ENCODE measurements at places on chromosomes 12 and 14. TPM values are rescaled to one million over a fixed set of nuclear protein-coding genes. Genes with fewer than 3 reads are reported as not detected.

Gene GEMIN2
- total RNA-seq = 11.6 TPM

Gene RASSF8
- total RNA-seq = 9.4 TPM

Gene TPH2
- 0.42 TPM for total RNA-seq

Gene INHBC
- 0.19 TPM for total RNA-seq

Gene NRXN3
- 1.6 TPM for total RNA-seq

Gene FAM222A
- 13.9 TPM for total RNA-seq

Gene IAPP
- not detected for total RNA-seq

Gene ANKS1B
- total RNA-seq = 2.9 TPM

Gene TAS2R30
- total RNA-seq = 6.4 TPM

Gene ZDHHC22
- total RNA-seq = not detected

Gene EML5
- total RNA-seq = 1.8 TPM

Measured in spleen (tissue), 13 donors.